ENCODE measurements at places on chromosomes 6 and 20.

- DNase-seq = no peak
These were observed 6.4 kb downstream of the BLOC1S5 start for GRCh38 chr6:8057793-8058192.

GRCh38 chr6:77026341-77026740 lies 436.9 kb downstream of the HTR1B start:
- no peak for DNase-seq

- no peak for DNase-seq
These were observed 84.4 kb downstream of the LYRM2 start for GRCh38 chr6:89554106-89554505.

DNA sequence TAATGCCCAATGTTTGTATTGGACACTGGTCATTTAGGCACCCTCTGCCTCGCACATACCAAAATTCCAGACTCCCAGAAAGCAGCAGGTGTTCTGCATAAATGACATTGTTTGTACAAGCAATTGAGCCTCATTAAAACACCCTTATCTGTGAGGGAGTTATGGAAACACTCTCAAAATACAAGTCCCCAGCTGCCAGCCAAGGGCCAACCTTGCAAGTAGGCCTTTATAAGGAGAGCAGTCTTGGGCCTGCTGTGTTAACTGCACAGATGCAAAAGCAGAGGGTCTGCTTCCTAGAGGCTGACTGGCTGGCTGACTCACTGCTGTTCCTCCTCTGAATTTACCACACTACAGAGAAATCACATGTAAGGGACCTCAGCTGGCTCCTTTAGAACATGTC lies 150.4 kb upstream of the HMGN3 start:
- DNase-seq = no peak

GRCh38 chr6:170355661-170356060 lies 49.1 kb downstream of the FAM120B start:
- DNase-seq = no peak

- DNase-seq = no peak
These were observed 684.6 kb downstream of the DOK5 start for GRCh38 chr20:55160037-55160436.

DNA sequence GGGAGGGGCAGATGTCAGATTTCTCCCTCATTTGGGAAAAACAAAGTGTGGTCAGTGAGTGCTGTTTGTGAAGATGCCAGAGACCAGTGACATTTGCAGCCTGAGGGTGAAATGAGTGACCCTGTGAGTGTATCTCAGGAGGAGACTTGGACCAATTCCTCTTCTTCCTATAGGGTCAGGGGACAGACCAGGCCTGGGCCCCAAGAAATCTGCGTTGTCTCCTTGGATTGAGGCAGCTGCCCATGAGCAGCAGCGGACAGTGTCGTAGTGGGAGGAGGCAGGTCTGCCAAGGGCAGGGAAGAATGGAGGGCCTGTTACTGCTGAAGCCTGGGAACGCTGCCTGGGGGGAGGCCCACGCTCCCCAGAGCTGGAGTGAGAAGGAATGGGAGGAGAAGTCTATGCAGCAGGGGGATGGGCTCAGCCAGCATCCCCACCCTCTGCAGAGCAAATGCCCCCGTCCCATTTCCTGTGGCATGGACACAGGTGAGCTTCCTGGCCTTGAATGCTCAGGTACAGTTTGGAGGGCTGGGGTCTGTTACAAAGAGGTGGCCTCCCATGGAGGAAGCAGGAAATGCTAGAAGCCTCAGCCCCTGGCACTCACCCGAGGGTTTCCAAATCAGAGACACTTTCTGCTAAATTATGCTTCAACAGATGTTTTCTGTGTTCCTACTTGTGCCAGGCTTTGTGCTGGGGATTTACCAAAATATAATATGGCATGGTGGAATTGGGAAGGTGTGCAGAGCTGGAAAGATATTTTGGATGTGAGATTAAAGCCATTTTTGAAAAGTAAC lies 29.8 kb downstream of the DAAM2 start:
- DNase-seq = no peak

- DNase-seq = no peak
These were observed 45.4 kb upstream of the ECI2 start for GRCh38 chr6:4180652-4181255.

All from stimulated activated CD4-positive, alpha-beta T cell treated with anti-CD3 and anti-CD28 coated beads, TNF-alpha, amount 100 ng/mL, for 1 hour (primary cell).